ENCODE measurements at places on chromosomes 6 and 20. TPM values are rescaled to one million over a fixed set of nuclear protein-coding genes. Genes with fewer than 3 reads are reported as not detected.

PHF20 gene
- 59.0 TPM for total RNA-seq

CST1 gene
- total RNA-seq: not detected

MEI4 gene
- 0.10 TPM for total RNA-seq

NT5E gene
- total RNA-seq: 9.6 TPM

PAK5 gene
- total RNA-seq: 25.0 TPM

GPX5 gene
- not detected for total RNA-seq

FLRT3 gene
- total RNA-seq: 23.3 TPM

OR2B6 gene
- not detected for total RNA-seq

STK4 gene
- total RNA-seq: 36.9 TPM

Data from dorsolateral prefrontal cortex (tissue), 122 donors.